ENCODE measurements at places on chromosomes 11 and 22. TPM values are rescaled to one million over a fixed set of nuclear protein-coding genes. Genes with fewer than 3 reads are reported as not detected.

The PHOX2A gene
- total RNA-seq = not detected

The PYGM gene
- 1.4 TPM for total RNA-seq

The ACRV1 gene
- 0.47 TPM for total RNA-seq

The OR4D9 gene
- total RNA-seq = not detected

The ELF5 gene
- not detected for total RNA-seq

GRCh38 chr11:2826679-2827056 is 58.9 kb downstream of the CDKN1C start:
- no peak for DNase-seq

DNA sequence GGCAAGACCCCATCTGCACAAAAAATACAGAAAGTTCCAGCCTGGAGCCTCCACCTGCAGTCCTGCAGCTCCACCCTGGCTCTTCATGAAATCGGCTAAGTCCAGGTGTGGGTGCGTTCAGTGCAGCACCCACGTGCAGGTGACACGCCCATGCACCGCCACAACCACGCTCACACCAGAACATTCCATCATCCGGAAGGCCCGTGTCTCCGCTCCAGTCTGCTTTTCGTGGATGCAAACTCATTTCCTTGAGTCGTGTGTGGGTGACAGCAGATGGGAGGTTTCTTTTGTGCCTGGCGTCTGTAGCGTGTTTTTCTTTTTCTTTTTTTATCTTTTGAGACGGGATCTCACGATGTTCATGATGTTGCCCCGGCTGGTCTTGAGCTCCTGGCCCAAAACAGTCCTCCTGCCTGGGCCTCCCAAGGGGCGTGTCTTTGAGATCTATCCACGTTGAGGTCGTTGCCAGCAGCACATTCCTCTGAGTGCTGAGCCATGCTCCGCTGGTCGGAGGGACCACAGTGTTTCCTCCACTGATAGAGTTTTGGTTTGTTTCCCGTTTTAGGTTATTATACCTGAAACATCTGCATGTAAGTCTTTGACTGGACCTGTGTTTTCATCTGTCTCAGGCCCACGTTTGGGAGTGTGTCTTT is 7.2 kb downstream of the PTDSS2 start:
- no peak for DNase-seq

DNA sequence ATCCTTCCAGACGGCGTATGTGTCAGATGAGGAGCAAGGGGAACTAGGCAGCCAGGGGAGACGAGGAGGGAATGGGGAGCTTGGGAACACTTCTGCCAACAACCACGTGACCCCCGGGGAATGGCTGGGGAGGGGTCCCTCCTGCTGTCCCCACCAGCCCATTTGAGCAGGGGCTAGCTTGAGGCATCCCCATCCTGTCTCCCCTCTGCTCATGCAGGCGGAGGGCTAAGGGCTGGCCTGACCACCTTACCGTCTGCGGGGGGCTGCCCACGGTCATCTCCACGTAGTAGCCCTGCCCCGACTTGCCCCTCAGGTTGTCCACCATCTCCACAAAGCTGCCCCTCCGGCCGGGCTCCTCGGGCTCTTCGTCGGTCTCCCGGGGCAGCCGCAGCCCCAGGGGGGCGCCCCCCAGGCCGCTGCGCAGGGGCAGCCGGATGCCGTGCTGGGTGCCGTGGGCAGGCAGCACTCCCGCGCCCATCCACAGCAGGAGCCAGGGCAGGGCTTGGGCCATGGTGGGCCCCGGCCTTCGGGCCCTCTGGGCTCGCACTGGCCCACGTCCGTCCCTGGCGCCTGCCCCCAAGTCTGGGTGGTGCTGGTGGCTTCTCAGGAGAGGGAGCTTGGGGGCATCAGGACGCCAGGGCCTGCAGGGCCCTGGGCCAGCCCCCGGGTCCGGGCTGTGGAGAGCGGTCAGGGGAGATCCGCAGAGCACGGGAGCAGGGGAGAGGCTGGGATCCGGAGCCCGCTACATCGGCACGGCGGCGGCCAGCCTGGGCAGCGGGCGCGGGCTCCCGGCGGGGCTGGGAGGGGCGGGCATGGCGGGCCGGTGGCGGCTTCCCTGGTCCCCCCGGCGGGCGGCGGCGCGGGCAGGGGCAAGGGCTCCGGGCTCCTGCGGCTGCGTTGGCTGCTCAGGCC is 515 bp downstream of the BACE1 start:
- DNase-seq = no peak

- no peak for DNase-seq
These were observed 7.1 kb downstream of the YWHAH start for GRCh38 chr22:31951194-31952093.

GRCh38 chr22:19632668-19633148 is 81.6 kb upstream of the SEPTIN5 start:
- no peak for DNase-seq

DNA sequence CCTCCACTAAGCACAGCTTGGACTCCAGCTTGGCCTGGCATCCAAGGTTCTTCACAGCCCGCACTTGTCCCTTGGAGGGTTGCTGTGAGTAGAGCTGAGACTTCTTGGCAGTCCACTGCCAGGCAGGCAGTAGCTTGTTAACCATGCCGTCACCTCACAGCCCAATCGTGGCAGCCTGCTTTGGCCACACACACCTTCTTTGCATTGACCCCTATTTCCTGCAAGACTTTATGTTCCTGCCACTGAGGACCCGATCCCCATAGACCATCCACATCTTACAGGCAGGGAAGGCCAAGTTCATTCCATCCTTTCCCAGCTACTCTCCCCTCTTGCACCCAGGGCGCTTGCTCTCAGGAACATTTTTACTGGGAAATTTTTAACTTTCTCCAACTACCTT is 2.5 kb upstream of the PYGM start:
- DNase-seq = no peak
